ENCODE measurements at places on chromosomes 4 and X. TPM values are rescaled to one million over a fixed set of nuclear protein-coding genes. Genes with fewer than 3 reads are reported as not detected.

GRCh38 chrX:25343060-25343459 is 327.3 kb upstream of the ARX start:
- no peak for DNase-seq

- no peak for DNase-seq
These were observed 20.6 kb downstream of the CCDC149 start for GRCh38 chr4:24892278-24892677.

Gene GUCY1B1
- total RNA-seq = not detected

Gene CT45A5
- not detected for total RNA-seq

Gene CHRDL1
- not detected for total RNA-seq

Gene TMPRSS11B
- total RNA-seq = not detected

DNA sequence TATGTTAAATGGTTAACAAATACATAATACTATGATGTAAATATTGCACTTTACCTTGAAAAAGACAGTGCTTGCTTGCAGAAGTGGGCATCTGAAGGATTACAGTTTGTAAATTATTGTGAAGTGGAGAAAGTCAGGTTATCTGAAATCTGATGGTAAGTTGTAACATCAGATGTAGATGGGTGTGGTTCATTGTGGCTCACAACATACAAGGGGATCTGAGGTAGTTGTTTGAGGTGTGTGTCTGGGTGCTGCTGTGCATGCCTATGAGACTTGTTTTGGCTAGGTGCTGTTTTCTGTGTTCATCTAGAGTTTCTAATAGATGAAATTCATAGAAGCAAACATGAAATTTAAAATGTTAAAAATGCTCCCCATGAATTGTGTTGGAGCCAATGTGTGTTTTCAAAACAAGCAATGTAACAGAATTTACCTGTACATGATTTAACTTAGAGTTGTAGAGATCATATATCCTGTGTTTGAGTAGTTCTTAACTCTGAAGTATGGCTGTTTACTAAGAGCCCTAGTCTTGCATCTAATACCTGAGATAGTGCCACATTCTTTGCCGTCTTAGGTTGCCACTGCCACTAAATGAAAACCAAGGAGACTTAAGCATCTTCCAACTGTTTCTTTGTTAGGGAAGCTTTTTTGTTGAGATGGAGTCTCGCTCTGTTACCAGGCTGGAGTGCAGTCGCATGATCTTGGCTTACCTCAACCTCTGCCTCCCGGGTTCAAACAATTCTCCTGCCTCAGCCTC is 11.9 kb upstream of the NDUFC1 start:
- DNase-seq = no peak

Measured in naive thymus-derived CD8-positive, alpha-beta T cell (primary cell).